ENCODE measurements at places on chromosomes 3 and 15.

GRCh38 chr3:14216257-14217048, 37.8 kb downstream of the LSM3 start:
- DNase-seq = peak; percentile 6

DNA sequence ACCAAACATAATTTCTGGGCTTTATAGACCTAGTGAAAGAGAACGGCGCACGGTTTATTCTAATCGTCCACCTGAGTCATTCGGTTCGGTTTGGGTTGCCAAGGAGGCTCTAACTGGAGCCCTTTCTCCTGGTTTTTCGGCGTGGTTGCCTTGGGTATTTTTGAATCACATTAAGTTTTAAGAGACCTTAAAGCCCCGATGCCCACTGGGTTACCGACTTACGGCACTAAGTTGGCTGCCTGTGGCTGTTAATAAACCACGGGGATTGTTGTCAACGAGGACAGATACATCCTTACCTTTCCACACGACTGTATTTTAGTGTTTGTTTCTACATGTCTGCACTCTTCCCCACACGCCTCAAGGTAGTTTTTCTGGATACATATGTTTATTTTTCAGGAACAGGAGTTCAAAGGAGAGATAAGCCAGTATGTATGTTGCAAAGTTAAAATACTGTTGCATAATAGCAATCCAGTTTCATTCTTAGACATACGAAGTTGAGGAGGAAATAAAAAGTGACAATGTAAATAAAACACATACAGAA, 1.2 kb upstream of the ANP32A start:
- DNase-seq = no peak

DNA sequence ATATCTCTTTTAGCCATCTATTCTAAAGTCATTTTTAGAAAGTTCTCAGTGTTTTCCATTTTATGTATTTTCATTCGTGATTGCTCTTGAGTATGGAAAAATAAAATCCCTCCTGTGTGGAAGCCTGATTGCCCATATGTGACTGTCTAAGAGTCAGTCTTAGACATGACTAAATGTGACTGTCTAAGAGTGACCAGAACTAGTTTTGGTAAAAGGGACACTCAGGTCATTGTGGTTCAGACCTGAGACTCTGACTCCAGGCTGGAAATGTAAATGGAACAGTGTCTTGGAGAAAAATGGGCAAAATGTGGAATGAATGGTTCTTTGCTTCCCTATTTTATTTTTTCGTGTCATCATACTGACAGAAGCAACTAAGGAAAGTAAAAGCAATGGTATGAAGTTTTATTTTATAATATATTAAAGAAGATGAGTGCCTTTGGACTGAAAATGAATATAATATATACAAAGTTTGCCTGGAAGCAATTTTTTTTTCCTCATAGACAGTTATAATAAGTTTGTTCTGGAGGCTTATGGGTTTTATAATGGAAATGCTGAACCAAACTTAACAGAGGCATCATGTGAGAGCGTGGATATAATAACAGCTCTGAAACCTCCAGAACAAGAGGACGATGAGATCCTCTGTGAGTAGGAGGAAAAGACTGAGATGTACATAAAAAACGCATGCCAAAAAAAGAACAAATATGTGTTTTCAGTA, 264.4 kb downstream of the ZPLD1 start:
- no peak for DNase-seq

GRCh38 chr3:180036092-180036670, 556 bp downstream of the PEX5L start:
- DNase-seq = no peak

DNA sequence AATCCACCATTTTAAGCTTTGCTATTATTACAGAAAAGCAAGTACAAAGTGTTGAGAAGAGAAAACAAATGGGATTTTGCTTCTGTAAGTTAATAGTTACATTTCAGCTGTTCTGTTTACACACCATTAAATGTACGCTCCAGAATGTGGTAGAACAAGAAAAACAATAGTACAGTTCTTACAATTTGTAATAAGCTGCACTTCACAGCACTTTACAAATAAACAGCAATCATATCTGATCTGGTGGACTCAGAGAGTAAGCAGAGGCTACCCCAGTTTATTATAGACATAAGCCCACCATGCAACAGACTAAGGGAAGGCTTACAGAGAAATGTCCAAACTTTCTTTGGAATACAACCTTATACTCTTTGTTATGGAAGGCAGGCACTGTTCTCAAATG, 126.4 kb downstream of the OXSM start:
- no peak for DNase-seq
